ENCODE measurements at places on chromosomes 2 and 18.
A peak's percentile ranks its signal among the peaks of the same experiment; 100 is the strongest.

- DNase-seq = no peak
These were observed 86.6 kb downstream of the MARCO start for GRCh38 chr2:119028327-119029174.

DNA sequence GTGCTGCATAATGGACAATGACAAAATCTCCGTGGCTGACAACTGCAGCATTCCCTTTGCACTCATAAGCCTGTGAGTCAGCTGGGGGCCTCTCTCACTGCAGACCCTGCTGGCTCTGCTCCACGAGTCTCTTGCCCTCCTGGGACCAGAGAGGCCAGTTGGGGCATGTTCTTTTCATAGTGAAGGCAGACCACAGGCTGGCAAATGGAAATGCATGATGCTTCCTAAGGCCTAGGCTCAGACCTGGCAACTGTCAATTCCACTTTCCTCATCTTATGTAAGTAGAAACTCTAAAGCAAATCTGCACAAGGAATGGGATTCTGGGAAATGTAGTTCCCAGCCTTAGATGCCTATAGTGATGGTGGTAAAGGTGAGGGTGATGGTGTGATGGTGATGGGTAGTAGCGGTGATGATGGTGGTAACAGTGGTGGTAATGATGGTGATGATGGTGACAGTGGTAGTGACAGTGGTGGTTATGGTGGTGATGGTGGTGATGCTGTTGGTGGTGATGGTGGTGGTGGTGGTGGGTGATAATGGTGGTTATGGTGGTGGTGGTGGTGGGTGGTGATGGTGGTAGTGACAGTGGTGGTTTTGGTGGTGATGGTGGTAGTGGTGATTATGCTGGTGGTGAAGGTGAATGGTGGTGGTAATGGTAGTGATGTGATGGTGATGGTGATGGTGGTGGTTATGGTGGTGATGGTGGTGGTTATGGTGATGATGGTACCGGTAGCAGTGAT is 185.8 kb upstream of the ARL4C start:
- no peak for DNase-seq

DNA sequence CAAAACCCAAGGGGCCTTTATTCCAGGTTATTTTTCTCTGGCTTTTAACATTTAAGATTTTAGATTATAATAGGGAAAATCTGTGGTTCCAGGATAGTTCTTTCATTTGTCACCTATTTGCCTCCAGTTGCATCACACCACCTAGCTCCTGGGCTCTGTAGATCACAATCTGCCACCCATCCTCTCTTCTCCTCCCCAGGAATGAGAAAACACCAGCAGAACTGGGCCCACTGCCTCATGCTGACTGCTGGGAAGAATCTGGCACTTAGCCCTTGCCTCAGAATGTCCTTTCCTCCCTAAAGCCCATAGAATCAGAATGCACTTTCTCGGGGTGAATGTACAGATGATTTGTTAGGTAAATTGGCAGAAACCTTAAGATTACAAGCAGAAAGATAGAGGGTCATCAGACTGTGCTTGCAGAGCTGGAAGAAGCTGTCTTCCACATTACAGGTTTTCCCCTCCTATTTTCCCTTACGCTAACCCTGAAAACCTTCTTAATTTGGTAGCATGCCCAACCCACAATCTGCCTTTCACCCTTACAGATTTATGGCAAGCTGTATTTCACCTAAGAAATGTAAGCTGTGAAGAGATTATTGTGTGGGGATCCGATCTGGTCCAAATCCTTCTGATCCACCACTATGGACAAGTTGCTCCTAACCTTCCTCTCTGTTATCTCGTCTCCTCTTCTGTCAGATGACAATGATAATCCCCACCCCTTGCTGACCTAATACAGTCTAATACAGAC is 72.6 kb downstream of the LRRC30 start:
- no peak for DNase-seq

GRCh38 chr18:79730804-79731203 is 51.2 kb downstream of the CTDP1 start:
- no peak for DNase-seq

- peak; percentile 94 for DNase-seq
These were observed 98.7 kb downstream of the PLB1 start for GRCh38 chr2:28594332-28595108.

DNA sequence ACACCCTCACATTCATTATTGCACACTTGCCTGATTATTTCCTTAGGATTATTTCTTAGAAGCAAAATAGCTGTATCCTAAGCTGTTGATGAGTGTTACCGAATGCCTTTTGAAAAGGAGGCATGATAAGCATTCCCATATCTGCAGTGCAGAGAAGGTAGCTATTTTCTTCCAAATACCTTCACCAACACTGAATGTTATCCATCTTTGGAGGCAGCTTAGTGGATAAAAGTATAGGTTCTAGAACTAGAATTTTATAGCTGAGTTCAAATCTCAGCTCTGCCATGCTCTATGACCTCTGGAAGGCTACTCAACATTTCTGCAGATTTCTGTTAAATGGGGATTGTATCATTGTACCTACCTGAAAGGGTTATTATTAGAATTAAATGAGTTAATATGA is 185.0 kb upstream of the CCDC150 start:
- no peak for DNase-seq

- DNase-seq = no peak
These were observed 5.1 kb upstream of the MBD2 start for GRCh38 chr18:54229421-54230059.

DNA sequence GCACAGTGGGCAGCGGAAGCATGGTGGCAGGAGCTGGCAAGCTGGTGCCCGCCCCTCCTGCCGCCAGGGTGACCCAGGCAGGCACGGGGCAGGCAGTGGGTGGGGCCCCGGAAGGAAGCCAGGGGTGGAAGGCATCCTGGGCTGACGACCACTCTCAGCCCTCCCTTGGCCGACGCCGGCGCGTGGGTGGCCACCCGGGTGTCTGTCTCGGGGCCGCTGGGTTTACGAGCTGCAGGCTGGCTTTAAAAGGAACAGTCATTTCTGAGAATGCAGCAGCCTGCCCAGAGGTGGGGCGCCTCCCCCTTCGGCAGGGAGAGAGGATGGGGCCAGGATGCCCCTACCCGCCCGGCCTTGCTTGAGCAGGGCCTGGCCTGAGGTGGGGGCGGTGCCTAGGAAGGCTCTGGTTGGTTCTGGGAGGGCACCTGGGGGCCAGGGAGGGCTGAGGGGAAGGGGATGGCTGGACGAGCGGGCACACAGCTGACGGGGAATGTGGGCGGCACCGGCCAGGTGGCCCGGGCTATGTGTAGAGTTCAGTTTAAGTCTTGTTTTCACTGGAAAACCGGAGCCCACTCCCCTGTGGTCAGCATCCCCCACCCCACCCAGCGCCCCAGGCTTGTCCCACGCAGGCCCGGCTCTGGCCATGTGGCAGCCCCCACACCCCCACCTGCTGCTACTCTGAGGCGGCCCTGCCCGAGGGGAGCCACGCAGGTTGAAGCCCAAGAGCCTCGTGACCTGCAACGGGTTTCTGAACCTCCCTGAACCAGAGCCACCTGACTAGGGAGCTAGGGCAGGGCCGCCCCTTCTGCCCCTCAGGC is 6.3 kb downstream of the BOK start:
- no peak for DNase-seq

- no peak for DNase-seq
These were observed 535.9 kb downstream of the XIRP2 start for GRCh38 chr2:167424221-167424620.

DNA sequence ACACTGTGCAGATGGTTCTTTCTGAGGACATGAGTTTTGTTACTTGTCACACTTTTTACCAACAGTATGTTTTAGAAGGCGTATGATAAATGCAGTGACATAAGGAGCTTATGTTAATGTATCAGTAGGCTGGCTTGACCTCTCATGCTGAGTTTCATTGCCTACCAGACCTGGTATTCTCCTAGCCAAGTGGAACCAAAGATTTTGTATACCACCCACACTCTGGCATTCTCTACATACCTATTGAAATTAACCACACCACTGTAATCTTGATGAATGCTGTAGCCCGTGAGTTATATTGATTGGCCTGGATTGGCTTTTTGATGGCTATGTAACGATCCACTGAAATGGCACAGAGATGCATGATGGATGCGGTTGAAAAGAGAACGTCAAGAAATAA is 11.4 kb downstream of the HTR2B start:
- DNase-seq = no peak

DNA sequence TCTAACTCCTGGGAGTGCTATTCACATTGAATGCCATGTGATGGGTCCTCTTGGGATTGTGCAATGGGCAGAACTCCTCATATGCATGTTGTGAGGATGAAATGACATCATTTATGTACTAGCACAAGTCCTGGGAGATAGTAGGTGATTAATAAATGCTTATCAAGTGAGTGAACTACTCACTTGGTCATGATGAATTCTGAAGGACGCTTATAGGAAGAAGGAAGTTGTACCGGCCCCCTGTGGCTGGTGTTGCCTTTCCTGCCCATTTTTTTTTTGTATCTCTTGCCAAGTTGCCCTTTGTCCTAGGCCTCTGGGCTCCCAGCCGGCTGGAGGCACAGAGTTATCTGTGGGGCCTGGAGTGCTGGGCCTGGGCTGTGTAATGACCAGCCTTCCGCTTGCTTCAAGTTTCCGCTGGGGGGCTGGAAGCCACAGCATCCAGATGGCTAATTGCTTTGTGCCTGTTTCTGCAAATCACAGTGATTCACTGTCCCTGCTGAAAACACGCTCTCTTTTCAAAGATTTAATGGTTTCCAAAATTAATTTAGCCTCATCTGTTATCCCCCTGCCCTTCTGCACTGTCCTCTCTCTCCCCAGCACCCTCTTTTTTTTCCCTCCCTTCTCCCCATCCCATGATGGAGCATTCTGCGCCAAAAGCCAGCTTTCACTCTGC is 33.7 kb upstream of the MRPL33 start:
- no peak for DNase-seq

DNA sequence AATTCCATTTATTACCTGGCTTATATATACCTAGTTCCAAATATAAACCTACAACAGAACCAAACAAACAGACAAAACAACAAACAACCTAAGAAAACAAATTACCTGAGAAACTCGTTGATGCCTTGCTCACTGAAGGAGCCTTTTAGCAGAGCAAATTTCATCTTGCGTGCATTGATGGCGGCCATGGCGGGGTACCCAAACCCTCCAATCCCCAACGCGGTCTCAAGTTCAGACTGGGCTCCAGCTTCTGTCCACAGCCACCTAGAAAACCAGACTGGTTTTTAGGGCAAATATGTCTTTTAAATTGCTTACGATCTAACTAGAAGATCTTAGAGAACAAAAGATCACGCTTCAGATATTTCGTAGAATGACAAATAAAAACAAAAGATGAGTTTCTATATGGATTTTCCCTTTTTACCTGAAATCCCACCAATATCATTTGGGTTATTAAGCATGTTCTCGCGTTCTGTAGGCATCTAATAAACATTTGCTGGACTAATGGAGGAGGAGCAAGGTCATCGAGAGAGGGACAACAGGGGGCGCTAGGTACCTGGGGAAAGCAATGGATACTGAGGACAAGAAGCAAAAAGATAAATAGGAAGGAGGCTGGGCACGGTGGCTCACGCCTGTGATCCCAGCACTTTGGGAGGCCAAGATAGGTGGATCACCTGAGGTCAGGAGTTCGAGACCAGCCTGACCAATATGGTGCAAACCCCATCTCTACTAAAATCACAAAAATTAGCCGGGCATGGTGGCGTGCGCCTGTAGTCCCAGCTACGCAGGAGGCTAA is 25.2 kb downstream of the PDIA6 start:
- DNase-seq = no peak

DNA sequence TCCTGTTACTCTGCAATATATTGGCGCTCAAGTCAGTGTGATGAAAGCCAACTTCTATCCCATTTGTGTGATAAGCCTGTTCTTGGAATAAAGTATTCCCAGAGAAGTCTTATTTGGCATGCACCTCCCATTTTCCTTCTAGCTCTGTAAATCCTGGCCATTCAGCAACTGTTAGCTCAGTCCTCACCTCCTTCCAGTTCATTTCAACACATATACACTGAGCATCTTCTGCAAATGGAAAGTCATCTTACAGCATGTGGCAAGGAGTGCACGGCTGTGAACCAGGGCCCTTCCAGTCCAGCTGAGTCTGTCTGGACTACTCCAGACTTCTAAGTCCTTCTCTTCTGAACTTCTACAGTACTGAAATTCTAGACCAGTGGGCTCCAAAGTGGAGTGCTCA is 53.1 kb downstream of the SPATS2L start:
- DNase-seq = no peak

GRCh38 chr2:74390606-74391005 is 10.5 kb upstream of the DCTN1 start:
- no peak for DNase-seq

DNA sequence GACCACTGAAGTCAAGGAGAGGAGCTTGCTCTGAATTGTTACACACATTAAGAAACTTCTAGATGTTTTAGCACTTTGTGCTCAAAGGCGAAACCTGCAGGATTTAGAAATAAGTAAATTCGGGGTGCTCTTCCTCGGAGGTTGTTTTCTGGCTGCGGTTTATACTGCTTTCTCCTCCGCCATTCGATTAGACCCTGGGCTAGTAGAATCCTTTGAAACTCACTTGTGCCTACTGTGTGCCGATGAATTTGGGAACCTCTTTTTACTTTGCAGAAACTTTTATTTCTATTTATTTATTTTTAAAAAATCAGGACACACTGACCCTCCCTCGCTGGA is 3.5 kb downstream of the MEIS1 start:
- no peak for DNase-seq

DNA sequence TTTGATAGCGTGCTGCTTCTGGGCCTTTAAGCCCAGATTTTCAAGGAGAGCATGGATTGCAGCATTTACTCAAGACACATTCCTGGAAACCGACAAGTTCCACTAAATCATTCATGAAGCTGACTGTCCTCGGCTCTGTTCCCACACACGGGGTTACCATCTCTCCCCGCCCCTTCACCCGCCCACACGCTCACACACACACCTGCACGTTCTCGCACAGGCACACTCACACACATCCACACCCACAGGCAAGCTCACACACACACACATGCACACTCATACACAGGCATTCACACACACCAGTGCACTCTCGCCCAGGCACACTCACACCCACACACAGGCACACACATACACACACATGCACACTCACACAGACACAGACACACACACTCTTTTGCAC is 150.0 kb upstream of the AGAP1 start:
- no peak for DNase-seq

DNA sequence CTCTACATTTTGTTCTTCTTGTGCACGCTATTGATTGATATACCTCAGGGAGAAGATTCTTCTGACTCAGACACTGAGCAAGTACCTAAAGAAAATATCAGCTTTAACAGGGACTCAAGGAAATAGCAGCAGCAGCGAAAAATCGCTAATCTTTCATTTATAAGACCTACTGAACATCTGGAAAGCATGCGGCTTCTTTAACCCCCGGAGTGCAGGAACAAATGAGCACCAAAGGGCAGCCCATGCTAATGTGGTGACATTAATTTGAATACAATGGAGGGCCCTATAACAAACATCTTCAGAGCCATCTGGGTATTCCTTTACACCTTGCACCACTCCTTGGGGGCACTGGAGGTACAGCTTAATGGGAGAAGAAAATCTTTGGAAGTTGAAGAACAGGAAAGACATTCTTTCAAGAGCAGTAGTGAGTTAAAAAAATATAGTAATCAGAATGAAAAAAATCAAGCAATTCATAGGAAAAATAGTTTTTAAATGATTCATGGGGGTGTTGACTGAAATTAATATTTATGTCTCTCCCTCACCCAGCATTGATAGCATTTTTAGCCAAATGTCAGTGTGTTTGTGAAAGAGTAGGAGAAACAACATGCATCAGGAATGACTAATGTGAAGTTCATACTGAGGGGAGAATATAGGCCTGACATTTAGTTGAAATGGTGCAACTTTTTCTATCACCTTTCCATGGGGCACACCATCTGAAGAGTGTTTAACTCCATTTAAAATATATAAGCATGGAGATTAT is 281.7 kb downstream of the HRH4 start:
- DNase-seq = no peak
